ENCODE measurements at places on chromosomes 6 and 20. TPM values are rescaled to one million over a fixed set of nuclear protein-coding genes. Genes with fewer than 3 reads are reported as not detected.

- no peaks in the 10 kb centered on the region for H3K27me3 ChIP-seq
- no peak for DNase-seq
Measured at GRCh38 chr20:61027218-61027617, 224.8 kb upstream of the CDH4 start.

DNA sequence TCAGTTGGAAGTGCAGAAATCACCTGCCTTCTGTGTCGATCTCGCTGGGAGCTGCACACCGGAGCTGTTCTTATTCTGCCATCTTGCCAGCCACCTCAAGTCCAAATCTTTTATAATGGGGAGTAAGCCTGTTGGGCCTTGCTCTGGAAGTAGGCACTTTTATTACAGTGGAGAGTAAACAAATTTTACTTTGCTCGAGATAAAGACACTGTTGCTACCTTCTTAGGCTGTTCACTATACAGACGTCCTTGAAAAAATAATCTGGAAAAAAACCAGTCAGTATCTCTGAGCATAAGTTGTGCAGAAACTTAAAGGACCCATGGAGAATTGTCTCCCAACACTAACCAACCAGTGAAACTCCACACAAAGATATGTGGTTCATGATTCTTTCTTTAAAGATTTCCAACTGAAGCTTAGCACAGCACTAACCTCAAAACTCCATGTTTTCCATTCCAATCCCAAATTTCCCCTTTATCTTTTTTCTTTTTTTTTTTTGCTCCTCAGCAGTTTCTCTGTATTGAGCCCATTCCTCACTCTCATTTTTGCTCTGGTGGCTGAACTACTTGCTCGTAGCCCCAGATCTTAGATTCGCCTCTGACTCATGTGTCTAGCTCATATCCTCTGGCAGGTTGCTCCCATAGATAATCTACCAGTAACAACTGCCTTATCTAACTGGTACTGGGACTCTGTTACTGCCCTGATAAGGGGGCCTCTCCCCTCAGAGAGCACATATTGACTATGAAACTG, 34.3 kb upstream of the COL9A1 start:
- H3K27me3 ChIP-seq, result peaks cover 24% of the 10 kb centered on the region
- DNase-seq, result no peak
- no peaks in the 10 kb centered on the region for H3K4me1 ChIP-seq
- no peak overlapping the region for H3K4me3 ChIP-seq

- peak overlapping the region; percentile 15 for H3K4me3 ChIP-seq
- peaks cover 64% of the 10 kb centered on the region for H3K4me1 ChIP-seq
- peaks cover 40% of the 10 kb centered on the region for H3K36me3 ChIP-seq
- no peaks in the 10 kb centered on the region for H3K27me3 ChIP-seq
- peak; percentile 78 for DNase-seq
Measured at GRCh38 chr6:34246563-34247391, 2.0 kb downstream of the SMIM29 start.

DNA sequence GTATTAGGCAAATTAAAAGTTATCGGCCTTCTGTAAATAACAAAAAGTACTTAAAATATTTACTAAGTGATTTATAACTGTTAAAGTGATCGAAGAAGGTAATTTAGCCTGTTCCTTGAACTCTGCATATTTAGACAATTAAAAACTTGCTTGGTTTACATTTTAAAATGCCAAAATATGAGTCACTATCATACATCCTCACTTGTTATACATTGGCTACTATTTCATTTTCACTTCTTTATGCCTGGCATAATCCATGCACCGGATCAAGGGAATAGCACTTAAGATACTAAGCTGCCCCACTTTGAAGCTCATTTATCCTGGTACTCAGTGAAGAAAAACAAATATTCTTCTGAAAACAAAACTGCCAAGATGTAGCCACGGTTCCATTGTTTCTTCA, 344.6 kb downstream of the UBE3D start:
- no peak overlapping the region for H3K4me3 ChIP-seq
- H3K36me3 ChIP-seq, result no peaks in the 10 kb centered on the region
- no peak overlapping the region for H3K27ac ChIP-seq
- DNase-seq, result no peak
- H3K4me1 ChIP-seq, result no peaks in the 10 kb centered on the region

GRCh38 chr6:131070061-131070460, 7.0 kb upstream of the EPB41L2 start:
- no peaks in the 10 kb centered on the region for H3K36me3 ChIP-seq
- peaks cover 2% of the 10 kb centered on the region for H3K4me1 ChIP-seq
- no peak for DNase-seq
- H3K27me3 ChIP-seq, result no peaks in the 10 kb centered on the region
- H3K27ac ChIP-seq, result no peak overlapping the region
- H3K4me3 ChIP-seq, result no peak overlapping the region

DNA sequence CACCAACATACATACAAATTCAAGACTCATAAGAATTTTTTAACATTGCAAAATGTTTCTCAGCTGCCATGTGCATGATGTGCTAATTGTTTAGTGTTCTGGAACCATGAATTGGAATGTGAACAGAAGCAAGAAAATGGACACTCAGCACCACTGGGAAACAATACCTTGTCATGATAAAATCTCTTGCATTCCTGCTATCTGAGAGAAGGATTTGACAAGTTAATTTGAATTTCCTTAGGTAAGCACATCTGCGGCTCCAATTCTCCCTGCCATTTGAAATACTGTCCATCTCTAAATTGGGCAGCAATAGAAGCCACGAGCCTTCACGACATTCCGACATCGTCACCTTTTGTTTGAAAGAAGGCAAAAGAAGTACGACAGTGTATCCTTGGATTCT, 1104.6 kb upstream of the MAP3K7 start:
- no peak overlapping the region for H3K27ac ChIP-seq
- no peak for DNase-seq
- no peaks in the 10 kb centered on the region for H3K27me3 ChIP-seq
- no peaks in the 10 kb centered on the region for H3K36me3 ChIP-seq
- no peak overlapping the region for H3K4me3 ChIP-seq

Gene LGSN
- total RNA-seq, result not detected

Gene PNLDC1
- total RNA-seq, result 0.11 TPM

Gene MYCT1
- total RNA-seq, result not detected

Measured in activated CD4-positive, alpha-beta T cell treated with anti-CD3 and anti-CD28 coated beads for 36 hours (primary cell).